Activated naive CD4-positive, alpha-beta T cell treated with anti-CD3 and anti-CD28 coated beads, Interleukin-2, amount 10 ng/mL, durations not matched to agents 7 days and 5 days (primary cell): ENCODE measurements at places on chromosomes 6 and 20.

DNA sequence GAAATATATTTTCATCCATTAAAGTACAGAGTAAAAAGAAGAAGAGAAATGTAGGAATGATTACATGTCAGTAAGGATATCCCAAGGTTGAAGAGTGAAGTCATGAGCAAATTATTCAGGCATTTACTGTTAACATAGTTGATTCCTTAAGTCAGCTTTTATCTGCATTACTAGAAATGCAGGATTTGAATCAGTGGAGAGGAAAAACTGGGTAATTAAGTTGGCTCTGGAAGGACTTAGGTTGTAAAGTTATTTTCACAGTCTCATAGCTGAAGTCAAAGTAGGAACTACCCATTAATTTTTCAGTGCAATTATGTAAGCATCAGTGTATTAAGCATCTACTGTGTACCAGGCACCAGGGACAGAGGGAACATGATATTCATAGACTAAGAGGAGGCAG, 7.8 kb downstream of the NAA20 start:
- no peak for DNase-seq

GRCh38 chr20:6434131-6434530, 311.3 kb upstream of the FERMT1 start:
- no peak for DNase-seq

- no peak for DNase-seq
These were observed 114.8 kb downstream of the PKHD1 start for GRCh38 chr6:51972659-51973058.

- DNase-seq: no peak
These were observed 236.9 kb downstream of the QKI start for GRCh38 chr6:163651426-163651825.
